Fibroblast of skin of abdomen (primary cell): ENCODE measurements at places on chromosomes 16 and 17.
A peak's percentile ranks its signal among the peaks of the same experiment; 100 is the strongest.

DNA sequence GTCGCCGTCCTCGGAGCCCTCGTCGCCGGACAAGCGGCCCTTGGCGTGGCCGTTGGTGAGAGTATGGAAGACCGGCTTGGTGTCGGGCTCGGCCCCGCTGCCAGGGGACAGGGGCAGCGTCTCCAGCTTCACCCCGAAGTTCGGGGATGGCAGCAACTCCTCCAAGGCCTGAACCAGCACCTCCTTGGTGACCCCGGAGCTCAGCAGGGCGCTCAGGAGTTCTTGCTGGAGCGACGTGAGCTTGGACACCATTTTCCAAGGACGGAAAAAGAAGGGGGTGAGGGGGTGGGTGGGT lies 279 bp downstream of the HNF1B start:
- no peak for DNase-seq

DNA sequence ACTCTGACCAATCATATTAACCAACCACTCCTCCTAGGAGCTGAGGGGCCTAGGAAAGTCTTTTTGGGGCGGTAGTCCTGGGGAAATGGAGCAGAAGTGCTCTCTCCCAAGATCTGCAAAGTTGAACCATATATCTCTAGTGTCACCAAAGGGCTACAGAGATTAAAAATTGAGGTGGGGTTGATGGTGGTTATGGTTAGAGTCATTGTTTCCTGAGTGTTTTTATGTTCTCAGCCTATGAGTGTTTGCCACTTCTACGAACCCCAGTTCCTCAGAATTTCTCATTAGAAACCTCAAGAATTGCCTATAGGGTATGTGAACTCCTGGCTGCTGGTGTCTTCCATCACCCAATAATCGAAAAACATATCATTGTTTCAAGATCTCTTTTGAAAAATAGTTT lies 217.8 kb downstream of the CDRT15L2 start:
- no peak for DNase-seq

GRCh38 chr16:65510850-65511249 lies 389.0 kb upstream of the CDH11 start:
- DNase-seq, result no peak

DNA sequence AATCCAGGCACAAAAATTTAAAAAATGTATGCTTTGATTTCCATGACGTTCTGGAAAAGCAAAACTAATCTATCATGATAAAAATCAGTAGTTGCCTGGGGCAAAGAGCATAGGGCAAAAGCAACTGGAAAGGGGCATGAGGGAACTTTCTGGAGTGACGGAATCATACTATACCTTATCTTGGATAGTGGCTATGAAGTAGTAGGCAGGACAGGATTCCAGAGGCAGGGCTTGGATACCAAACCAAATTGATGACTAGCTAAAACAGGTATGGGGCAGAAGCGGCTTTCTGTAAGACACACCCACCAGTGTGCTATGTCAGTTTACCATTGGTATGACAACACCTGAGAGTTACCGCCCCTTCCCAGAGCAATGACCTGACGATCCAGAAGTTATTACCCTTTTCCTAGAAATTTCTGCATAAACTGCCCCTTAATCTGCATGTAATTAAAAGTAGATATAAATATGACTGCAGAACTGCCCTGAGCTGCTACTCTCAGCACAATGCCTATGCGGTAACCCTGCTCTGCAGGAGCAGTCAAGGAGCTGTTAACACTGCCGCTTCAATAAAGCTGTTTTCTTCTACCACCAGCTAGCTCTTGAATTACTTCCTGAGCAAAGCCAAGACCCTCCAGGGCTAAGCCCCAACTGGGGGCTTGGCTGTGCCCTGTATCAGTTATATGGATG lies 56.7 kb downstream of the CFDP1 start:
- no peak for DNase-seq

DNA sequence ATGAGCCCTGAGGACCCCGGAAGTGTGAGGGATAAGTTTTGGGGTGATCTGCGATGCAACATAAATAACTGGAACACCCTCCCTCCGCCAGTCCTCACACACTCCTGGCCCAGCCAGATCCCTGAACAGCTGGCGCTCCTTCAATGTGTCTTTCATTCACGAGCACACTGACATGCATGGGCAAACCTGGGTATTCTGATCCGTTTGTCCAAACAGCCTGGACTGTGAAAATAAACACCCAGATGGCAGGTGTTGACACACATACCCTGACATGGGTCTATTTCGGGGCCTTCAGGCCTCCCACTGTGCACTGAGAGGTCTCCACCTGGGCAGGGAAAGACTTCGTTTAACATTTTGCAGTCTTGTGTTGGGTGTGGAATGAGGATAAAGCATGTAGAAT lies 3.0 kb upstream of the CPNE2 start:
- DNase-seq, result no peak

GRCh38 chr17:49691677-49692191 lies 13.8 kb upstream of the SPOP start:
- DNase-seq, result no peak

GRCh38 chr17:61809816-61810392 lies 53.4 kb downstream of the BRIP1 start:
- DNase-seq, result peak; percentile 77

- no peak for DNase-seq
Measured at GRCh38 chr16:87107201-87107600, 210.0 kb downstream of the C16orf95 start.

DNA sequence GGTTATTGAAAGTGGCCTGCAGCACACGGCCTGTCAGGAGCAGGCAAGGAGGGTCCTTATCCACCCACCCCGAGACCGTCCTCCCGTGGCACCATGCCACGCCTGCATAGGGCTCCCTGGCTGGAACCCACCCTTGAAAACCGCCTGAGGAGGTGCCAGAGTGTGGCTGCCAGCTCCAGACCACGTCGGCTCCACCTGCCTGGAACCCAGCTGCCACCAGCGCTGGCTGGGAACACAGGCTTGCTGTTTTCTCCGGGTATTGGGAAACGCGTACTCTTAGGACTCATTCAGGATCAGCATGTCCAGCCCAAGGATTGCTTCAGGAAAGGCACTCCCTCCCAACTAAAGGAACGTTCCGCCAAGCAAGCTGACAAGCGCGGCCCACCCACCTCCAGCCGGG lies 6.7 kb downstream of the ARL16 start:
- no peak for DNase-seq

- DNase-seq, result no peak
Measured at GRCh38 chr16:46848768-46849764, 18.1 kb upstream of the C16orf87 start.

DNA sequence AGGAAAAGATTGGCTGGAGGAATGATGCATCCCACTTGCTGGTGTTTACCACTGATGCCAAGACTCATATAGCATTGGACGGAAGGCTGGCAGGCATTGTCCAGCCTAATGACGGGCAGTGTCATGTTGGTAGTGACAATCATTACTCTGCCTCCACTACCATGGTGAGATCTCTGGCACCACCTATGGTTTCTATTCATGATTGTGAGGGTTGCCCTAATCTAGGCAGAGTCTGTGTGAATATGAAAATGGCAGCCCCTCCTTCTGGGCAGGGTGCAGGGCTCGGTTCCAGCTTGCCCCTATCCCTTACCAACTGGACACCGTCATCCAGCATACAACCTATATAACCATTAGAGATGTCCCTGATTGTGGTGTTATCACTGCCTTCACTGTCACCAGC lies 33.4 kb downstream of the ITGB3 start:
- DNase-seq, result no peak

DNA sequence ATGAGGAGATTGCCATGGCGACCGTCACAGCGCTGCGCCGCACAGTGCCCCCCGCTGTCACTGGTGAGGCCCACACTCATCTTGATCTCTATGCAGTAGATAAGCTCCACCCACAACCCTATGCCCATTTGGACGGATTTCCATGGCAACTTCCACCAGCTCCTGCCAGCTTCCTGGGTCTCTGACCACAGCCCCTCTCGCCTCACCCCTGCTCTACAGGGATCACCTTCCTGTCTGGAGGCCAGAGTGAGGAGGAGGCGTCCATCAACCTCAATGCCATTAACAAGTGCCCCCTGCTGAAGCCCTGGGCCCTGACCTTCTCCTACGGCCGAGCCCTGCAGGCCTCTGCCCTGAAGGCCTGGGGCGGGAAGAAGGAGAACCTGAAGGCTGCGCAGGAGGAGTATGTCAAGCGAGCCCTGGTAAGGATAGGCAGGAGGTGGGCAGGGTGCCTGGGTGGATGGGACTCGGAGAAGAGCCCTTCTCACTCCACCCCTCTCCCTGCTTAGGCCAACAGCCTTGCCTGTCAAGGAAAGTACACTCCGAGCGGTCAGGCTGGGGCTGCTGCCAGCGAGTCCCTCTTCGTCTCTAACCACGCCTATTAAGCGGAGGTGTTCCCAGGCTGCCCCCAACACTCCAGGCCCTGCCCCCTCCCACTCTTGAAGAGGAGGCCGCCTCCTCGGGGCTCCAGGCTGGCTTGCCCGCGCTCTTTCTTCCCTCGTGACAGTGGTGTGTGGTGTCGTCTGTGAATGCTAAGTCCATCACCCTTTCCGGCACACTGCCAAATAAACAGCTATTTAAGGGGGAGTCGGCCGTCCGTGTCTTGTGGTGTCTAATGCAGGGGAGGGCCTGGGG lies 4.3 kb downstream of the ALDOA start:
- DNase-seq, result no peak

DNA sequence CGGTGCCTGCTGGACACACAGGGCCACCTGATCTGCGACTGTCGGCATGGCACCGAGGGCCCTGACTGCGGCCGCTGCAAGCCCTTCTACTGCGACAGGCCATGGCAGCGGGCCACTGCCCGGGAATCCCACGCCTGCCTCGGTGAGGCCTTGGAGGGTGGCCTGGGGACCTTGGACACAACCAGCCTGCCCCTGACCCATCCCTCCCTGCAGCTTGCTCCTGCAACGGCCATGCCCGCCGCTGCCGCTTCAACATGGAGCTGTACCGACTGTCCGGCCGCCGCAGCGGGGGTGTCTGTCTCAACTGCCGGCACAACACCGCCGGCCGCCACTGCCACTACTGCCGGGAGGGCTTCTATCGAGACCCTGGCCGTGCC lies 1.4 kb downstream of the NTN3 start:
- no peak for DNase-seq

GRCh38 chr17:17790637-17791464 lies 45.9 kb downstream of the SREBF1 start:
- no peak for DNase-seq

GRCh38 chr17:51674579-51675255 lies 414.4 kb downstream of the UTP18 start:
- DNase-seq, result no peak

DNA sequence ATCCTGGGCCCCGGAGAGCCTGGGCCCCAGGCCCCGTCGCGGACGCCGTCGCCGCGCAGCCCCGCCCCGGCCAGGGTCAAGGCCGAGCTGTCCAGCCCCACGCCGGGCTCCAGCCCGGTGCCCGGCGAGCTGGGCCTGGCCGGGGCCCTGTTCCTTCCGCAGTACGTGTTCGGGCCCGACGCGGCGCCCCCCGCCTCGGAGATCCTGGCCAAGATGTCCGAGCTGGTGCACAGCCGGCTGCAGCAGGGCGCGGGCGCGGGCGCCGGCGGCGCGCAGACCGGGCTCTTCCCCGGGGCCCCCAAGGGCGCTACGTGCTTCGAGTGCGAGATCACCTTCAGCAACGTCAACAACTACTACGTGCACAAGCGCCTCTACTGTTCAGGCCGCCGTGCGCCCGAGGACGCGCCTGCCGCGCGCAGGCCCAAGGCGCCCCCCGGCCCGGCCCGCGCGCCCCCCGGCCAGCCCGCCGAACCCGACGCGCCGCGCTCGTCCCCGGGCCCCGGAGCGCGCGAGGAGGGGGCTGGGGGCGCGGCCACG lies 36.8 kb upstream of the ZC3H18 start:
- peak; percentile 62 for DNase-seq

DNA sequence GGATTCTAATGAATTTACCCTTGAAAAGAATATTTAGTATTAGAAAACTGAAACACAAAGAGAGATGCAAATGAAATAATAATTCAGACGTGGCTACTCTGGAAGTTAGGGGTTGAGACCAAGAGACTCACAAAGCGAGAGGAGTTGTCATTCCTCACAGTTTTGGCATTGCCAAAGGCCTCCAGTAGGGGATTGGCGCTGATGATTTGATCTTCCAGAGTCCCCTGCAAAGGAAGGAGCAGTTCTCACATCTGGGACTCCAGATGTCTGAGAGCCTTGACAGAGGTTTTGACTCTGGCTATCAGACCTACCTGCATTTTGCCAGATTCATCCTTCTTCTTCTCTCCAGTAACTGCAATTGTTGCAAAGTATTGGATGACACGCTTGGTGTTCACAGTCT lies 6.6 kb downstream of the MYH8 start:
- no peak for DNase-seq

DNA sequence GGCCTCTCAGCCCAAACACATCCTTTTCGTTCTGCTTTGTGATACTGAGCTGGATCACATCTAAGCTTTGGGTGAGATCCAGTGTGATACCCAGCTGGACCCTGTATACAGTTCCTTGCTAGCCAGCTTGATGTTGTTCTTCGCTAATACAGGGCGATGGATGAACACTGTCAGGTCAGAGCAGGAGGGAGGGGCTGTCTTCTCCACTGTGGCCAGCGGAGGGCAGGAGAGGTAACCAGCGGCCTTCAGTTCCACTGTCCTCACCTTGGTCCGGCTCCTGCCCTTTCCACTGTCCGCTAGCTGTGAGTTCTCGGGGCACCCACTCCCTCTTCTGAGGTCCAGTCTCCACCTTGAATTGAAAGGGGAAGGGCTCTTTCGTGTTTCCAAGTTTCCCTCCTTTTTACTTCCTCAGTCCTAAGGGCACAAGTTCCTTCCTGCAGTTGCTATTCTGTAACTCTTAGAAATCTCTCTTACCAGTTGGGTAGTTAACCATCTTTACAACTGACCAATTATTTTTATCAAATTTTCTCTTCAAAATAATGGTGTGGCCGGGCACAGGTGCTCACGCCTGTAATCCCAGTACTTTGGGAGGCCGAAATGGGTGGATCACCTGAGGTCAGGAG lies 3.0 kb upstream of the ZNF213 start:
- no peak for DNase-seq

GRCh38 chr17:66330646-66331037 lies 28.2 kb downstream of the PRKCA start:
- no peak for DNase-seq

- no peak for DNase-seq
Measured at GRCh38 chr17:57679356-57679755, 65.7 kb downstream of the CCDC182 start.

GRCh38 chr17:27520491-27521185 lies 64.4 kb downstream of the KSR1 start:
- no peak for DNase-seq

- DNase-seq, result no peak
Measured at GRCh38 chr17:37774504-37774903, 29.6 kb upstream of the HNF1B start.

DNA sequence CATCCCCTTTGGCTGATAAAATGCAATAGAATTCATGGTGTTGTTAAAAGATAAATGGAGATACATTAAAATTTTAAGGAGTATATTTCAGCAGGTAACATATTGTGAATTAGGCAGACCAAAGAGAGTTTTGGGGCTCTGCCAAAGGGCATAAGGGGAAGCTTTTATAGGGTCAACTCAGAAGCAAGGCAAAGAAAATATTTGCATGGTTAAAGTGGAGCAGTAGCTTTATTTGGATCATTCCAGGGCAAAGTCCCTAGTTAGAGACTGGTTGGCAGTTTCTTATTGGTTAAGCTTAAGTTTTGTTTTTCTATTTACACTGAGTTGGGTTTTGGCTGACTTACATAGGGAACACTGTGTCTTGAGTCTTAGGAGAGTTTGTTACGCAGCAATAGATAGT lies 75.1 kb upstream of the CA10 start:
- no peak for DNase-seq
